Activated CD4-positive, alpha-beta memory T cell treated with anti-CD3 and anti-CD28 coated beads, Interleukin-2, amount 10 ng/mL, durations not matched to agents 7 days and 5 days (primary cell): ENCODE measurements at places on chromosomes 6 and 20. TPM values are rescaled to one million over a fixed set of nuclear protein-coding genes. Genes with fewer than 3 reads are reported as not detected.

The SNAP25 gene
- total RNA-seq, result 0.18 TPM

DNA sequence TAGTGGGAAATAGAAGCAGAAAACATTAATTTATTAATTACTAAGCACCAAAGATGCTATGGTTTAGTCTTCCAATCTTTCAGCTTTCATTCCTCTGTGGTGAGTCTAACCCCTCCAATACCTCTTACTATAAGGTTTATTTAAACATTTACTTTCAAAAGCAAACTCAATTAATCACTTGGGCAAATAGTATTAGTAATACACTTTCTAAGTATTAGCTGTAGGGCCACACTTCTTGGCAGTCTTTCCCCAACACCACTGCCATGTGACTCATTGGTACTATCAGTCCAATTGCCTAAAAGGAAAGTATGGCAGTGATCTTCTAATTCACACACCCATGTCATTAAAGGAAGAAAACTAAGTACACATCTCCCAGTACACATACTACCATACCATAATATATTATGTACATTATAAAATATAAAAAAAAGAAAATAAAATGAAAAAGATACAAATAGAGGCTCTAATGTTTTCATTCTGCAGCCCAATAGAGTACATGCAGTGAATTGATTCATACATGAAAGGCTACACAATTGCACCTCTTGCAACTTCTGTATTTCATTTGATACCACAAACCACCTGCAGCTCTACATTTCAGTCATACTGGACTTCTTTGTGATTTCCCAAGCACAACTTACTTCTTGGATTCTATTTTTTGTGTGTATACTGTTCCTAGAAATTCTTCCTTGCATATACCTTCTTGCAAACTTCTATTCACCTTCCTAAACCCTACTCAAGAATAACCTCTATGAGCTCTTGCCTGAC is 218.6 kb downstream of the PKHD1 start:
- no peaks in the 10 kb centered on the region for H3K36me3 ChIP-seq
- DNase-seq, result no peak
- no peak overlapping the region for H3K4me3 ChIP-seq
- H3K27ac ChIP-seq, result no peak overlapping the region
- H3K4me1 ChIP-seq, result no peaks in the 10 kb centered on the region
- H3K27me3 ChIP-seq, result peaks cover 4% of the 10 kb centered on the region

GRCh38 chr6:34587325-34587724 is 31.2 kb upstream of the SPDEF start:
- no peak overlapping the region for H3K4me3 ChIP-seq
- H3K27me3 ChIP-seq, result no peaks in the 10 kb centered on the region
- H3K4me1 ChIP-seq, result peaks cover 6% of the 10 kb centered on the region
- no peak overlapping the region for H3K27ac ChIP-seq

The HSPA1L gene
- total RNA-seq, result 2.8 TPM

- no peak overlapping the region for H3K27ac ChIP-seq
- no peaks in the 10 kb centered on the region for H3K36me3 ChIP-seq
- H3K4me1 ChIP-seq, result no peaks in the 10 kb centered on the region
- DNase-seq, result no peak
- H3K4me3 ChIP-seq, result no peak overlapping the region
- peaks cover 4% of the 10 kb centered on the region for H3K27me3 ChIP-seq
Measured at GRCh38 chr6:114064862-114065261, 93.9 kb upstream of the HDAC2 start.

DNA sequence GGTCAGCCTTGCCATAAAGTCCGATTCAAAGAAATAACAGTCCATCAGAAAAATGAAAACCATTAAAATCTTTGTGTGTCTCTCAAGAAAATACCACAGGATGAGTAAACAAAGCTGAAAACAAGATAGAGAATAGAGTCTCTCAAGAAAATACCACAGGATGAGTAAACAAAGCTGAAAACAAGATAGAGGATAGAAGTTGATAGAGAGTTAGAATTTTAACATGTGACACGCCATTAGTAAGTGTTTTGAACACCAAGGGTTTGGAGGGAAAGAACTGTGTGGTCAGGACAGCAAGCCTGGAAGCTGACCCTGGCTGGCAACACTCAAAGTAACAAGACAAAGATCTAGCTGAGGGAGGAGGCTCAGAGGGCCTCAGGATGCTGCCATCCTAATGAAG is 43.9 kb upstream of the PRND start:
- H3K4me3 ChIP-seq, result no peak overlapping the region
- H3K36me3 ChIP-seq, result peaks cover 4% of the 10 kb centered on the region
- peaks cover 15% of the 10 kb centered on the region for H3K27me3 ChIP-seq
- peaks cover 19% of the 10 kb centered on the region for H3K4me1 ChIP-seq
- H3K27ac ChIP-seq, result no peak overlapping the region
- DNase-seq, result no peak

- peaks cover 8% of the 10 kb centered on the region for H3K27me3 ChIP-seq
- H3K4me3 ChIP-seq, result no peak overlapping the region
- no peak overlapping the region for H3K27ac ChIP-seq
- no peak for DNase-seq
- H3K36me3 ChIP-seq, result no peaks in the 10 kb centered on the region
Measured at GRCh38 chr20:20089939-20090338, 37.6 kb downstream of the CFAP61 start.

DNA sequence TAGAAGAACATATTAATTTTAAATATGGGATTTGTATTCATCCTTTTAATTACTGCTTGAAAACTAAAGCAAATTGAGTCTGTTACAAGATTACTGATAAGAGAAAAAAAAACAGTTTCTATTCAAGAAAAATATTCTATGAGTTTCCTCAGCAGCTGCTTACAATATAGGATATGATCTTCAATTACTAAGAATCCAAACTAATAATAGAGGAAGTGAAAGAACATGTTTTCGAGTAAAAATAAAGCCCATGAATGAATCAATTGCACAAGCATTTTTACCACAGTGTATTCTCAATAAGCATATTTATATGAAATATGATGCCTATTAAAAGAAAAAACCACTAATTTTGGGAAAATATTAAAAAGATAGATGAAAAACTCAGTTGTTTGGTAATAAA is 63.4 kb downstream of the AHI1 start:
- no peak overlapping the region for H3K4me3 ChIP-seq
- H3K27ac ChIP-seq, result no peak overlapping the region
- peaks cover 10% of the 10 kb centered on the region for H3K4me1 ChIP-seq
- no peak for DNase-seq
- no peaks in the 10 kb centered on the region for H3K27me3 ChIP-seq
- peaks cover 11% of the 10 kb centered on the region for H3K36me3 ChIP-seq

- DNase-seq, result no peak
- H3K36me3 ChIP-seq, result no peaks in the 10 kb centered on the region
- no peak overlapping the region for H3K4me3 ChIP-seq
- H3K27me3 ChIP-seq, result peaks cover 7% of the 10 kb centered on the region
- H3K27ac ChIP-seq, result no peak overlapping the region
- no peaks in the 10 kb centered on the region for H3K4me1 ChIP-seq
Measured at GRCh38 chr20:23582293-23582692, 14.0 kb upstream of the CST9L start.

- no peak overlapping the region for H3K4me3 ChIP-seq
- DNase-seq, result no peak
- no peaks in the 10 kb centered on the region for H3K36me3 ChIP-seq
Measured at GRCh38 chr20:61397790-61398189, 145.7 kb downstream of the CDH4 start.

- H3K27ac ChIP-seq, result peak overlapping the region; percentile 100
- H3K4me3 ChIP-seq, result peak overlapping the region; percentile 99
- no peaks in the 10 kb centered on the region for H3K36me3 ChIP-seq
- no peaks in the 10 kb centered on the region for H3K27me3 ChIP-seq
- DNase-seq, result no peak
- H3K4me1 ChIP-seq, result peaks cover 38% of the 10 kb centered on the region
Measured at GRCh38 chr20:49916146-49917002, 1.0 kb upstream of the SPATA2 start.

The ZC3H12D gene
- total RNA-seq, result 37.4 TPM

The MROH8 gene
- 1.7 TPM for total RNA-seq

DNA sequence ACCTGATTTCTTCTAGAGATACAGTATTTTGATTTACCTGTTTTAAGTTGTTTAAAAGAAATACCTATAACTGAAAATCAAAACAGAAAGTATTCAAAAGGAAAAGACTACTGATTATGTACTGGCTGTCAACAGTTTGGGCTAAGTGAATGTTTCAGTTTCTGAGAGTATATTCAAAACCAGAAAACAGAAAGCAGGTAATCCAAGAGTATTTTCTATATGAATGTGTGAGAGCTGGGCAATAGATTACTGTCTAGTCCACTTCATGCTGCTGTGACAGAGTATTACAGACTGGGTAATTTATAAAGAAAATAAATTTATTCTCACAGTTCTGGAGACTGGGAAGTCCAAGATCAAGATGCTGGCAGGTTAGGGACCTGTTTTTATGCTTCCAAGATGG is 261.0 kb downstream of the ARHGAP18 start:
- H3K36me3 ChIP-seq, result peaks cover 3% of the 10 kb centered on the region
- no peak overlapping the region for H3K4me3 ChIP-seq
- peaks cover 13% of the 10 kb centered on the region for H3K27me3 ChIP-seq
- H3K4me1 ChIP-seq, result peaks cover 19% of the 10 kb centered on the region
- H3K27ac ChIP-seq, result no peak overlapping the region
